ENCODE measurements at places on chromosomes 6 and 20. TPM values are rescaled to one million over a fixed set of nuclear protein-coding genes. Genes with fewer than 3 reads are reported as not detected.

PAX1 gene
- polyA plus RNA-seq = 0.01 TPM

FOXS1 gene
- 7.6 TPM for polyA plus RNA-seq

RPS10 gene
- 1,516 TPM for polyA plus RNA-seq

AKIRIN2 gene
- 66.5 TPM for polyA plus RNA-seq

GABRR1 gene
- polyA plus RNA-seq = 1.3 TPM

DNA sequence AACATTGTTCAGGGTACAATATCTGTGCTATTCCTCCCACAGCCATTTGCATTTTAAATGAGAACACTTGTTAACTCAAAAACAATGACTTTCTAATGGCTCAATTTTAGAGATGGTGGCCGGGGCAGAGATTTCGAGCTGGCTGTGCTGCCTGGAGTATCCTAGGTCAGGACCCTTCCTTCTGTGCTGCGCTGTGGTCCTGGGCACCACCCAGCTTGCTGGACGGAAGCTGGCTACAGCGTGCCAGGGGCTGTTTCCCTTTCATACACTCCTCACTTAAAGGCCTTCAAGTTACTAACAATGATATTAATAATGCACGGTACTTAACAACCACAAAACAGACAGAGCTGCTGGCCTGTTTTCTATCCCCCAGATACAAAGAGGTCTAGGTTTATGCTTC lies 194.4 kb upstream of the CST7 start:
- no peak for DNase-seq

GRCh38 chr6:135606392-135606791 lies 108.9 kb upstream of the AHI1 start:
- no peak for DNase-seq

DNA sequence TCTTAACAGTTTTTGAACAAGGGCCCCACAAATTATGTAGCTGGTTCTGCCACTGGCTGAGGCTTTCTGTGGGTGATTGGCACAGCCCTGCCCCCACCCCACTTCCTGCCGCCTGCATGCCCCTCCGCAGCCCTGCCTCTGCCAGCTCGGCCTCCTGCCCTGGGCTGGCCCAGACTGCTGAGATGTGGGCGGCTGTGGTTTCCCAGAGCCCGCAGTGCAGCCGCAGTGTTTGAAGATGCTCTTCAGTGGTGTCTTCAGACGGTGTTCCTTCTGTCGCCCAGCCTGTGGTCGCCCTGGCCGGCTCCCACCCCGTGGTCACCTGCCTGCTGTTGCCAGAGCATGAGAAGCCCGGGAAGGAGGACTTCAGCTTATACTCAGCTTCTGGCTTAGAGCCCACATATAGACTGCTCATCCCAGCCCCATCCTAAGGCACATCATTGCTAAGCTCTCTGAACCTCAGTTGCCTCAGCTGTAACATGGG lies 154.3 kb downstream of the VEGFA start:
- DNase-seq = no peak

GRCh38 chr6:4100655-4101054 lies 21.7 kb upstream of the FAM217A start:
- no peak for DNase-seq

DNA sequence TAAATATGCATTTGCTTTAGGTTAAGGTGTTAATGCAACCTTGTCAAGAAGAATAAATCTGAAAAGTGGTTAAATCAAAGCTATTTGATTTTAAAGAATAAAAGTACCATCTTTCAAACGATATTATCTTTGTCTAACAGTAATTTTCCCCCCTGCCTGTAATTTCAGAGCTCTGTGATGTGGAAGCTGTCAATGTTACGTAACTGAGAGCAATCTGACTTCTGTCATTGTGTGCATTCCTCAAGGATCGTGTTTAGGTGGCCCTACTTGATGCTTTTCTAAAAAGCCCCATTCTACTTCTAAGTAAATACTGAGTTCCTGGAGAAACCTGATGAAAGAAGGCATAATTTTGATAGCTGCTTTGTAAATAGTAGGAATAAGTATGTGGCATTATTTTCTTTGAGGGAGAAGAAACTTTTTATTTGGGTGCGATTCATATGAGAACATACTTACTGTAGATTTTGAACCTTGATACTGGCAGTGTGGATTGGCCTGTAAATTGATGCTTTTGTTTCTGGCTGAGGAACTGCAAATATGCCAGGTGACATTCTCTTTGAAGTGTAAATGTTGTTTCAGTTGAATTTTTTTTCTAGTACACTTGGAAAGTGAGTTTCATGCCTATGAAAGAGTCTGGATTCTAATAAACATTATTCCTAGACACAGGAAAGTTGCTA lies 529.6 kb upstream of the FLRT3 start:
- no peak for DNase-seq

All from renal pelvis (tissue), 12 donors.